ENCODE measurements at places on chromosomes 3 and 15.

DNA sequence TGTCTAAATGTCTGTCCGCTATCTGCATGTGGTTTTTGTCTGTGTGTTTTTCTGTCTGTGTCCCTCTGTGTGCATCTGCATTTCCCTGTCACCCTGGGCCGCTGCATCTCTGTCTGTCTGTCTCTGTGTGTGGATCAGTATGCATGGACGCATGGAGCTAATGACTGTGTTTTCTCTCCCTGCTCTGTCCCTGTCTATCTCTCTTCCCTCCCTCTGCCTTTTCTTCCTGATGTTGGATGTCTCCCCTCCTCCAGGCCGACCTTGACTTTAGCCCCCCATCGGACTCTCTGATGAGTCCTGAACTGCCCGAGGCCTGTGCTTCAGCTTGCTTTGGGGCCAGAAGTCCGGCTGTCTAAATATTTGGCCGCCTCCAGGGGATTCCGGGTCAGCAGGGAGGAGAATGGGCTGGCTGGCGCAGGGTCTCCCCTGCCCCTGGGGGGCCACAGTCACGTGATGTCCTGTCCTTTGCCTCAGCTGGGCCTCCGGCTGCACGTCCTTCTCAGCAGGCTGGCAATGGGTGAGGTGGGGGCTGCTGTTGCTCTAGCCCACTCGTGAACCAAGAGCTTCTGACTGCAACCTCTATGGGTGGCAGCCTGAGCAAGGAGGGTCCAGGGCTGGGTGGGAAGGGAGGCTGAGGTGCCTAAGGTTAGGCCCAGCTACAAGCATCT, 3.7 kb downstream of the SLC38A3 start:
- DNase-seq: no peak

GRCh38 chr3:178685591-178685906, 149.3 kb downstream of the KCNMB2 start:
- no peak for DNase-seq

- no peak for DNase-seq
Measured at GRCh38 chr15:57705746-57706404, 639 bp upstream of the POLR2M start.

- DNase-seq: no peak
Measured at GRCh38 chr3:9441501-9442221, 44.2 kb downstream of the SETD5 start.

DNA sequence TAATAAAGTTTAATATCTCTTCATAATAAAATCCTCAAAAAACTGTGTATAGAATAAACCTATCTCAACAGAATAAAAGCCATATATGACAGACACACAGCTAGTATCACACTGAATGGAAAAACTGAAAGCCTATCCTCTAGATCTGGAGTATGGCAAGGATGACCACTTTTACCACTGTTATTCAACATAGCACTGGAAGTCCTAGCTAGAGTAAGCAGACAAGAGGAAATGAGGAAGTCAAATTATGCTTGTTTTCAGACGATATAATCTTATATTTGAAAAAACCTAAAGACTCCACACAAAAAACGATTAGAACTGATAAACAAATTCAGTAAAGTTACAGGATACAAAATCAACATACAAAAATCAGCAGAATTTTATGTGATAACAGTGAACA, 57.4 kb upstream of the DIPK2A start:
- no peak for DNase-seq

GRCh38 chr3:184806567-184807271, 5.2 kb upstream of the VPS8 start:
- DNase-seq: no peak

- no peak for DNase-seq
Measured at GRCh38 chr3:13229273-13229949, 156.2 kb upstream of the IQSEC1 start.

- DNase-seq: no peak
Measured at GRCh38 chr3:186220365-186220764, 111.5 kb upstream of the ETV5 start.

DNA sequence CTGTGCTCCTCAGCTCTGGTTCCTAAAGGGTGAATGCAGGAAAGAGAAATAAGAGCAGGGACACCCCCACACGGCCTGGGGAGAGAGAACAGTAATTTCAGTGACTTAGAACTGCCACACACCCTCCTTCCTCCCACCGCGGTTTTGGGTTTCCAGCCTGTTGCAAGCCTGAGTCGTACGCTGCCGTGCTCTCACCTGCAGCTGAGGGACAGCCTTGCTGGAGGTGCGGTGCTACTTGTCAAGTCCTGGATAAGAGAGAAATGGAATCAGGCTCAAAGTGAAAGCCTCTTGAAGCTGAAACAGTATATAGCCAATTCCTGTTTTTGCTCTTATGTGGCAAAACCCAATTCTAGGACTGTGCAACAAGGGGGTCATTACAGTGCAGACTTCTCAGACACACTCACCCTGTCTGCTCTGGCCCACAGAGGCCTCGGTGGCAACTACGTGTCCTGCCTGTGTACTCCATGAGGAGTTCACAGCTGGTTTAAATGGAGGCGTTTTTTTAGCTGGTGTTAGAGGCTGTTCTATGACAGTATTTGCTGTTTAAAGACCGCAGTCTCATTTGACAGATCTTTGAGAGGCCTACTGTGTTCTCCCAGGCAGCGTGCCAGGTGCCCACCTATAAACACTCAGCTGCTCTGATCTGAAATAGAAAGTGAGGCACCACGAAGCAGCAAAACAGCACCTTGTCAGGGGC, 42.9 kb downstream of the TBC1D2B start:
- peak; percentile 67 for DNase-seq

DNA sequence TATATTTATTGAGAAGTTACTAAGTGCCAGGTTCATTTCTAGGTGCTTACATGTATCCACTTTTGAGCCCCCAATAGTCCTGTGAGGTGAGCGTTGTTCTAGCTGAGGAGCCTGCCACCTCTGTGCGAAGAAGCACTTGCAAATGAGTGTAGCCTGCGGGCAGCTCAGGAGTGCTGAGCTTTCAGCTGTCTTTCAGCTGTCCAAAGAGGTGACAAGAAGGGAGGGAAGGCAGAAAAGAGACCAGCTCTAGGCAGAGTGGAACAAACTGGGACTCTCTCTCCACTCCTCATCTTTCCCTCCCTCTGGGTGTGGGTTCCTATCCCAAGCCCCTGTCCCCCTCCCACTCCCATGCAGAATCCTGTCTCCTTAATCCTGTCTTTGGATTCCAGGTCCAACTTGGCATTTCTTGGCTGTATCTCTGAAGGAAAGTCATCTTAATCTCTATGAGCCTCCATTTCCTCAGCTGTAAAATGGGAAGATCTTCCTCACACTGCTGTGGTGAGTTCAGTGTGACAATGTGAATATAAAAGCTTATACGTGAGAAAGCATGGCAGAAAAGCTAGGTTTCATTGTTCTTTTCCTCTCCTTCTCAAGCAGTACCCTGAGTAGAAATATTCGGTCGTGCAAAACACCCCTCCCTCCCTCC, 6.7 kb upstream of the SRP14 start:
- no peak for DNase-seq

- DNase-seq: no peak
Measured at GRCh38 chr15:38721568-38721945, 156.9 kb upstream of the RASGRP1 start.

DNA sequence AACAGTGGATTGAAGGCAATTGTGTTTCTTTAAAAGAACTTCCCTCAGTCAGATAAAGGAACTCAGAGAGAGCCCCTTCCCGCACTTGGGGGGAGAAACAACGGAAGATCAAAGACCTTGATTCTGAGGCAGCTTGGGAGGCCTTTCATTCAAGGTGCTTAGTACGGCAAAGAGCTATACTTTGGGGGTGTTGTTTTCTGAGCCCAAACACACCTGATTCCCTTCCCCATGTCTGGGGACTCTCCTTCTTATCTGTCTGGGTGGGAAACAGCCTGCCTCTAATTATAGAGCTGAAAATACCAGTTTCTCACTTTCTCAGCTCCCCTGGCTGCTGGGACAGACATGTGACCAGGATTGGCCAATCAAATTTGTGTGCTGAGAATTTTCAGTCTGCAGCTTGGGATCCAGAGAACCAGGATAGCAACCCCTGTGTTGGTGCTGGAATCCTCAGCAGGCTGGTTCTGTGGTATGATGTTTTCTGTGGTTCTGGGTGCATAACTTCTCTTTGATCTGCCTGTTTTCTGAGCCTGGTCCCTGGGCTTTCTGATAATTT, 19.4 kb upstream of the IQCF6 start:
- no peak for DNase-seq

DNA sequence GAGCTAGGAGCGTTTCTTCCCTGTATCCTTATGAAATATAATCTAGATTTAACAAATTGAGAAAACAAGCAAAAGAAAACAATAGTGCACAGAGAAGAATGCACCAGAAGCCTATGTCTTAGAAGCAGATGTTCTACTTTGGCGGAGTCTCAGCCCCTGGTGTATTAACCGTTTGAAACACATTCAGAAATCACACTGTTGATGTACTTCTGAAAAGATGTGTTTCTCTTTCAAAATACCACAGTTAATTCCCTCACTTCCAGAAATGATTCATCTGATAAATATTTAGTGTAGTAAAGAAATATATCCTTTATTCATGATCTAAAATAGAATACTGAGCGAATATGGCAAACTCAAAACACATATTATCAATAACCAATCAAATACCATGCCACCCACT, 77.7 kb downstream of the CBLB start:
- DNase-seq: no peak

All from stimulated activated CD8-positive, alpha-beta memory T cell treated with anti-CD3 and anti-CD28 coated beads, Interleukin-12 subunit alpha, Interleukin-12 subunit beta, amount 100 ng/mL, for 1 hour (primary cell).